ENCODE measurements at places on chromosomes 2 and 18. TPM values are rescaled to one million over a fixed set of nuclear protein-coding genes. Genes with fewer than 3 reads are reported as not detected.

CTDP1 gene
- 41.6 TPM for total RNA-seq

RBKS gene
- total RNA-seq: 3.5 TPM

MYO7B gene
- total RNA-seq: 5.2 TPM

METAP1D gene
- 4.5 TPM for total RNA-seq

SEPTIN10 gene
- 0.61 TPM for total RNA-seq

PLA2R1 gene
- not detected for total RNA-seq

EN1 gene
- not detected for total RNA-seq

RNU2-63P gene
- total RNA-seq: 24.3 TPM

GCKR gene
- not detected for total RNA-seq

OR6B2 gene
- total RNA-seq: not detected

TRIP12 gene
- 215 TPM for total RNA-seq

TCF23 gene
- not detected for total RNA-seq

EMILIN1 gene
- total RNA-seq: 1.2 TPM

IL1F10 gene
- not detected for total RNA-seq

NT5C1B gene
- not detected for total RNA-seq

CNGA3 gene
- not detected for total RNA-seq

SLC19A3 gene
- not detected for total RNA-seq

TGFA gene
- total RNA-seq: 1.0 TPM

COL4A3 gene
- not detected for total RNA-seq

DYNC2LI1 gene
- total RNA-seq: 3.9 TPM

GRCh38 chr2:241772063-241772499, 4.5 kb upstream of the GAL3ST2 start:
- DNase-seq: no peak

DNA sequence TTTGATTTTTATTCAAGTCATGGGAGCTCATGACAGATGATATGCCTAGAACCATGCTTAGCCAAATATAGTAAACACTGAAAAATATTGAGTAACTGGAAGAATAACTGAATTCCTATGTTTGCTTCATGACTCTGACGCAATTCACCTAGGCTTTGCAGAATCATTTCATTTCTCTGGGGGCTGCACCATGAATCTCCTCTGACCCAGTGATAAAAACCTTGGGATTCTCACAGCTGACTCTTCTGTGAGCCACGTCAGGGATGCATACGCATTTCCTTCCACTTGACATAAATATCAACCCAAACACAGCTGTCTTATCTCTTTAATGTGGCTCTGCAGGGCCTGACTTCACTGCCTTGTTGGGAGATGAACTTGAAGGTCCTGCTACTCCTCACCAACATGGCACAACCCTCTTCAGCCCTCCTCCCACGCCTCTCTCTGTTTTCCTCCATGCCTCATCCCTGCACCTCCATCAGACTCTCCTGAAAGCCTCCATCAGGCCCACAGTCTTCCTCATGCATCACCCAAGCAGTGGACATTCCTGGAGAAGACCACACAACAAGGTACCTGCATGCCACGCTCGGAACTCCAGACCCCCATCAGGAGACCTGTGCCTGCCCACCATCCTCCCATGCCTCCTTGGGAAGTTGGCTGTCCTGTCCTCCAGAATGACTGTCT, 29.8 kb downstream of the COL6A3 start:
- DNase-seq: no peak

GRCh38 chr2:149090706-149091105, 52.2 kb downstream of the LYPD6B start:
- DNase-seq: no peak

DNA sequence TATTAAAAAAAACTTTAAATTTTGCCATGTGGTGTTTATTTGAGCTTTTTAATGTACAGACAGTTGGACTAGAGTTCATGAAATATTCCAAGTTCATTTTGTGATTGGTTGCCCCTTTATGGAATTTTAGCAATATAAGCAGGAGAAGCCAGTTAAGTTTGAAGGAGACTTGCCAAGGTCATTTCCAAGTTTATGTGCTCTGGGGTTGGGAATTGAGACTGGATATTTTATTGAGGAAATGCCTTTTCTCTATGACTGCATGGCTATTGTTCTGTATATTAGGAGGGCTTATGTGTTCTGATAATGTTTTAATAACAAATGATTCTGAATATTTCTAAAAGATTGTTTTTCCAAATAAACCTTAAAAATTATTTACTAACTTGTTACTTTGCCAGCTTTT, 67.0 kb upstream of the TCF4 start:
- DNase-seq: no peak

DNA sequence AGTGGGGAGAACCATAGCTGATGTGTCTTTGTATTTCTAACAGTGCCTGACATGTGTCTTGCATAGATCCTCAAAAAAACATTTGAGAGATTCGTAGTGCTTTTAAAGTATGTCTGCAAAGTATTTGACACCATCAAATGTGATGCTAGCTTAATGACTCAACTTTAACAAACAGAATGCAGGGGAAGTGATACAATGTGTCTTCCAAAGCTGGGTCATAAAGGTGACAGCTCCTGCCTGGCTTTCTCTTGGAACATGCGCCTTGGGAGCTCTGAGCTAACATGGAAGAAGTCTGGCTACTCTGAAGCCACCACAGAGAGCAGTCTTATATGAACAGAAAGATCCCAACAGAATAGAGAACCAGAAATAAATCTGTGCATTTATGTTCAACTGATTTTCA, 78.2 kb downstream of the C1D start:
- DNase-seq: no peak

- DNase-seq: no peak
Observed at GRCh38 chr2:5561006-5561405, 131.2 kb upstream of the SOX11 start.

DNA sequence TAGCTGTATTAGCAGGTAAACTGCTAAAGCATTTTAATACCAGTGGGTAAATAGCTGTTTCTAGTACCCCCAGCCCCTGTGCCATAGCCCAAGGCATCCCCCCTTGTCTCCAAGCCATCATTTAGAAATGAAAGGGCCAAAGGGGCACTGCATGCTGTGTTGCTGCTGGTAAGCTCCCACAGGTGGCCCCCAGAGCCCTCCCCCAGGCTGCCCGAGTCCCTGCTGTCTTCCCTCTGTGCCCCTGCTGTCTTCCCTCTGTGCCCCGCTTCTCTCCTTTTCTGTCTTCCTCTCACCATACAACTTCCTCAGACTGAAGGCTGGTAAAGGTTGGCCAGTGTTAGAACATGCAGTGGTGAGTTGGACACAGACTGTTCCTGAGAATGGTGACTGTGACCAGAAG, 42.1 kb downstream of the ZAP70 start:
- DNase-seq: no peak

DNA sequence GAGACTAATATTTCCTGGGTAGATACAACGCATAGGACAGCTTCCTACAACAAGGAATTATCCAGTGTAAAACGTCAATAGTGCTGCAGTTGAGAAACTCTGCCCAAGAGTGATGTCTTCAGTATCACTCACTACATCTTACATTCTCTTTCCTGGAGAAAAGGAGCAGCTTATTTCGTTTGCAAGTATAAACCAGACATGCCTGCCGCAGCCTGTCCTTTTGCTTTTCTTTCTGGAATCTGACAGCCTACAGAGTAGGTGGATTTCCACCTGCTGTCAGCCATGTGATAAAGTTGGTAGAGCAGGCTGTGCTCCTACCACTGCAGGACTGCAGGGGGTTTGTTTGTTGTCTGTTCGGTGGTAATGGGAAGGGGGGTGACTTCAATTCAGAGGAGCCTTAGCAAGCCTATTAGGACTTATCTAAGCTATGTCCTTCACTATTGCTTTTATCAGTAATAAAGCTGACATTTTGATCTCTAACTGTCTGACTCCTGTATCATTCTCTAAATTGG, 439.1 kb downstream of the GRB14 start:
- no peak for DNase-seq

GRCh38 chr2:155250800-155251199, 552.3 kb downstream of the KCNJ3 start:
- no peak for DNase-seq

DNA sequence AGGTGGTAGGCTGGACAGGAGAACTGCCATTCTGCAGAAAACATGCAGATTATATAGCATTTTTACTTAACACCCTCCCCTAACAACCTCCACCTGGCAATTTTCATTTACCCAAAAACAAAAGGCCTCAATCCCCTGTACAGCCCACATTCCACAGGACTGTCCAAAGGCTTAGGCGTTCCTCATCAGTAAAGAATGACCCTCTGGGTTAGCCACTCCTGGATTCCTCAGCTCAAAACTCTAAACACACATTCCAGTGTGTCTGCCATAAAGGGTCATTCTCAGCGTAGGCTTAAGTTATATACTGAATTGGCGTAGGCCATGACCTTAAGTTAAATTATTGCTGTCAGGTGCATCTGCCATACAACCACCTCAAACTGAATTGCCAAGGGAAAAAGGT, 261.8 kb upstream of the CHAC2 start:
- DNase-seq: no peak

GRCh38 chr18:43970656-43971055, 693.4 kb upstream of the SYT4 start:
- no peak for DNase-seq

- DNase-seq: no peak
Observed at GRCh38 chr2:46079985-46080560, 217.1 kb upstream of the EPAS1 start.

- DNase-seq: no peak
Observed at GRCh38 chr2:127910415-127910814, 24.7 kb upstream of the AMMECR1L start.

DNA sequence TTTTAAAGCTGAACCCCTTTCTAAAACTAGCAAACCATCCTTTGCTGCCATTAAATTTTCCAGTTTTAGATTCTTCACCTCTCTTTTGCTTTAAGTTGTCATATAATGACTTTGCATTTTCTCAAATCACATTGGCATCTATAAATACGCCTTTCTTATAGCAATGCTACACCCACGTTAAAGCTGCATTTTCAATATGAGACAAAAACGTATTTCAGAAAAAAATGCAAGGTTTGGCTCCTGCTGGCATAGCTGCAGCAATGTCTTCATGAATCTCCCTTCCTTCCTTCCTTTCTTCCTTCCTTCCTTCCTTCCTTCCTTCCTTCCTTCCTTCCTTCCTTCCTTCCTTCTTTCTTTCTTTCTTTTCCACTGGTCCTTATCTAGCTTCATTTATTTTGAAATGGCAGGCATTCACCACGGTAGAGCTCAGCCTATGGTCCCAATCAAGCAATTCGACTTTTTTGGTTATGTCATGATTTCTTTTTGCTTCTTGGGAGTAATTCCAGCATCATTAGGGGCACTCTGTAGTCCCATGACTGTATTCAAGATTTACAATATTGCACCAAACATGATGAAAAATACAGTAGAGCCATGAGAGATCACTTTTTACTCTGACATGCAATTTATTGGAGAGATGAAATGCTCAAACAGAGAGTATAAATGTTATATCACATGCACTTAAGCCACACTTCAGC, 8.8 kb upstream of the UGT1A10 start:
- DNase-seq: no peak

DNA sequence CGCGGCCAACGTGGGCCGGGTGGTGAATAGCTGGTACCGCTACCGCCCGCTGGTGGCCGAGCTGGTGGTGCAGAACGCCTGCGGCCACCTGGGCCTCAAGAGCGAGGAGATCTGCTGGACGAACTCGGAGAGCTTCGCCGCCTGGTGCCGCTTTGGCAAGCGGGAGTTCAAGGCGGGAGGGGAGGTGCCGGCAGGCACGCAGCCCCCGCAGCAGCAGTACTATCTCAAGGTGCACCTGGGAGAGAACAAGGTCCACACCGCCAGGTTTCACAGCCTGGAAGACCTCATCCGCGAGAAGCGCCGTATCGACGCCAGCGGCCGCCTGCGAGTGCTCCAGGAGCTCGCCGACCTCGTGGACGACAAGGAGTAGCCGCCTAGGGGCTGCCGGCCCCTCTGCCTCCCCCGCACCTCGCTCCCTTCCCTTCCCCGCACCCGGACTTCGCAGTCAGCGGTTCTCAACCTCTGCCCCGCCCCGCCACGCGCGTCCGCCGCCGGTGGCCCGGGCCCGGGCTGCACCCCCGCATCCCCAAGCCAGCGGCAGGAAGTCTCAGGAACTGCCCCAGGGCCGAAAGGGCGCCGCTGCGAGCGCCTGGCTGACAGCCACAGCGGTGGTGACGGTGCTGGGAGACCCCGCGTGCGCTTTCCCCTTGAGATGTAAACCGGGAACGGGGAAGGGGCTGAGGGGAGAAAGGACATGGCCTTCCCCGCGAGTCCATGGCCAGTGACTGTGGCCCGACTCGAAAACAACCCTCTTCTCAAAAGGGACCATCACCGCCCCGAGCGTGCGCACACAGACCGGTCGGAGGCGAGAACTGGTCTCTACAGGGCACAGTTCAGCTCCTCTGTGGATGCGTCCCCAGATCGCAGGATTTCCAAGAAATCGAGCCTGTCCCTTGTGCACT, 2.2 kb downstream of the LRATD1 start:
- peak; percentile 34 for DNase-seq

GRCh38 chr2:184425083-184425482, 173.2 kb upstream of the ZNF804A start:
- DNase-seq: no peak

DNA sequence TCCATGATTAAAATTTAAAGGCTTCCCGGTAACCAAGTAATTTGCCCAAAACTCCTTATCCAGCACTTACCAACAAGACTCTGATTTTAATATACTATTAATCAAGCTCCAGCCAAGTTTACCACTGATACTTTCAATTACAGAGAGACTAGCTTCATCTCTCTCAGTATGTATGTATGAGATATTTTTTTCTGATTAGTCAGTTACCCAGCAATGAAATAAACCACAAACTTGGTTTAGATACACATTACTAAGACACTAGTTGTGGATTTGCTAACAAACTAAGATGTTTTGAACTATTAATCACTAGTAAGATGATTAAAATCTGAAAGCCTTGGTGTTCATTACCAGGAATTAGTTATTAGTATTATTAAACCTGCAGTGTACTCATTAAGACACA, 1272.2 kb upstream of the ACVR2A start:
- DNase-seq: no peak

DNA sequence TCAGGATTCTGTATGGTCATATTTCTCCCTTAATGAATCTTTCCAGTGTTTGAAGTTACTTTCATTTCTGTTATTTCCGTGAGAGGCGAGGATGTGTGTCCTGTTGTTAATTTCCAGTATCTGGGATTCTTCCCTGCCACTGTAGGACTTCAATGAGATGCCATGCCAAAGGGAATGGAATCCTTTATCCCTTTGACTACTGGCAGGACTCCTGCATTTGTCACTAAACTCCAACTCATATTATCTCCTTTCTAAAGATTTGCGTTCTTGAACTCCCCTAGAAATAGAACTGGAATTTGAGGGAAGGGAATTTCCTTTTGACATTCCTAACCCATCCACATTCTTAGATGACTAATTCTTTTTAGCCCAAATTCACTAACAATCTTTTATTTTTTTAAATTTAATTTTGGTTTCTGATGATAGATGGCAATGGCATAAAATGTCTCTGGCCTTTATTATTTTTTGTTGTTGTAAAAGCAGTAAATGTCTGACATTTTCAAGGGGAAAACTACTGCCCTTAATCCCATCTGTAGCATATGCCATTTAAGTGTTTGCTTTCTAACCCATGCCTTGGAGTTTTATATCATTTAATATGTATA, 87.8 kb upstream of the EML6 start:
- DNase-seq: no peak

GRCh38 chr2:197498937-197499593, 575 bp downstream of the HSPD1 start:
- peak; percentile 70 for DNase-seq

- no peak for DNase-seq
Observed at GRCh38 chr2:191629001-191629453, 48.9 kb upstream of the NABP1 start.

GRCh38 chr18:62327977-62328376, 2.9 kb downstream of the TNFRSF11A start:
- DNase-seq: no peak
